Stimulated activated CD8-positive, alpha-beta memory T cell treated with anti-CD3 and anti-CD28 coated beads, Interleukin-4, amount 100 ng/mL, for 48 hours (primary cell): ENCODE measurements at places on chromosomes 6 and 20.

GRCh38 chr6:35312076-35312800 is 14.6 kb downstream of the DEF6 start:
- DNase-seq: no peak

DNA sequence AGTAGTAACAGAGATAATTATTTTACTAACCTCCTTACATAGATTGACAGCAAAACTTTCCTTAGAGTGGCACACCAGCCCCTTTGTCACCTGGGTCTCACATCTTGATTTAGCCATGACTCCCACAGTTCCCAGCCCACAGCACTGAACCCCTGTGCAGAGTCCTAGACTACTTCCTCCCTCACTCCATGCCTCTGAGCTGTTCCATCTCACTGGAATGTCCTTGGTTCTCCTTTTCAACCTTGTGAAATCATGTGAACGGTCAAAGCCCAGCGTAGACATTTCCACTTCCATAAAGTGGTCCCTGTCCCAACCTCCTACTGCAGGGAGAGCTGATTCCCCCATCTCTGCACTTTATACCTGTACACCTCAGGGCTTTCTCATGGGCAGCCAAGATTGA is 19.7 kb downstream of the CGA start:
- DNase-seq: no peak

GRCh38 chr6:28357036-28357435 is 7.3 kb downstream of the ZKSCAN3 start:
- DNase-seq: no peak

GRCh38 chr20:63484236-63484635 is 11.8 kb upstream of the KCNQ2 start:
- DNase-seq: no peak

DNA sequence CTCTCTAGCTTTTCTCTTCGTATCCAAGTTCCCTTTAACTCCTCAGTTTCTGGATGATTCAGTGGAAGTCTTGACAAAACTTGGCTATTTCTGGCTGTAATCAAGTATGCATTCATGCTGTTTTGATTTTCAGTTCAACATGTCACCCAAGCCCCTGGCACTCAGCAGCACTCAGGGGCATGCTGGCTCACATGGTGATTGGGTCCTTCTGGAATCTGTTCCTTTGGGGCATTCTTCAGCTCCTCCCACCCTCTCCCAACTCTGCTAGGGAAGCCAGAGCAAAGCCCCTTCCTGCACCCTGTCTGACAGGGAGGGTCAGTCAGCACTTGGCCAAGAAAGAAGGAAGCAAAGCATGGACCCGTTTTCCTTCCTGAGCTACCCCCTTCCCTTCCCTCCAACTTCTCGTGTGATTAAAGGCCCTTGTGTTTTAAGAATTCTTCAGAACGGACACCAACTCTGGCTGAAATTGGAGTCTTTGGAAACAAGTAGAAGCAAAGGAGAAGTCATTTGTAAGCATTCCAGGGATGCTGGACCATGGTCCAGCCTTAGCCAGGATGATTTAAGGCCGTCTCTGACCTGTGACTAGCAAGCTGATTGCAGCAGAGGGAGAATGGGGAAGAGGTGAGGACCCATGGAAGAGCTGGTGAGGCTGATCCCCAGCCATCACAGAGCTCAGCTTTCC is 7.1 kb downstream of the PLEKHG1 start:
- no peak for DNase-seq
